ENCODE measurements at places on chromosomes 3 and 15. TPM values are rescaled to one million over a fixed set of nuclear protein-coding genes. Genes with fewer than 3 reads are reported as not detected.

- H3K27ac ChIP-seq: no peak overlapping the region
- H3K36me3 ChIP-seq: no peaks in the 10 kb centered on the region
- no peaks in the 10 kb centered on the region for H3K4me1 ChIP-seq
- H3K27me3 ChIP-seq: no peaks in the 10 kb centered on the region
- H3K4me3 ChIP-seq: no peak overlapping the region
These were observed 650.0 kb upstream of the CFAP20DC start for GRCh38 chr3:59699648-59700320.

DNA sequence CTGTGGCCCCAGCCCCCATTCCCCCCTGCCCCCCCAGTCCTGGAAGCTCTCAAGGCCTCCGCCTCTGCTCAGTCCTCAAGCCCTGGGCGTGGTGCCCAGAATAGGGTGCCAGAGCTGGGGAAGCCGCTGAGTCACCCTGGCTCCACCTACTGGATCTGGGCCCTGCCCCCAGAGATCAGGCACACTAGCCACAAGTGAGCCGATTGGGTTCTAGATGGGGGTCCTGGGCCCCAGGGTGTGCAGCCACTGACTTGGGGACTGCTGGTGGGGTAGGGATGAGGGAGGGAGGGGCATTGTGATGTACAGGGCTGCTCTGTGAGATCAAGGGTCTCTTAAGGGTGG is 5.7 kb downstream of the EIF4G1 start:
- H3K27ac ChIP-seq: peak overlapping the region; percentile 98
- peak; percentile 98 for DNase-seq
- H3K4me1 ChIP-seq: peaks cover 57% of the 10 kb centered on the region
- peaks cover 70% of the 10 kb centered on the region for H3K36me3 ChIP-seq
- H3K4me3 ChIP-seq: peak overlapping the region; percentile 29

- H3K27ac ChIP-seq: no peak overlapping the region
- no peaks in the 10 kb centered on the region for H3K36me3 ChIP-seq
These were observed 186.9 kb upstream of the CRBN start for GRCh38 chr3:3366386-3366785.

CFAP44 gene
- 33.6 TPM for total RNA-seq

CFAP20DC gene
- total RNA-seq: 1.1 TPM
